Hematopoietic multipotent progenitor cell treated with erythropoietin and hydrocortisone succinate and interleukin-3 and kit ligand, for 4 days (in vitro differentiated cells): ENCODE measurements at places on chromosomes 4 and X.

DNA sequence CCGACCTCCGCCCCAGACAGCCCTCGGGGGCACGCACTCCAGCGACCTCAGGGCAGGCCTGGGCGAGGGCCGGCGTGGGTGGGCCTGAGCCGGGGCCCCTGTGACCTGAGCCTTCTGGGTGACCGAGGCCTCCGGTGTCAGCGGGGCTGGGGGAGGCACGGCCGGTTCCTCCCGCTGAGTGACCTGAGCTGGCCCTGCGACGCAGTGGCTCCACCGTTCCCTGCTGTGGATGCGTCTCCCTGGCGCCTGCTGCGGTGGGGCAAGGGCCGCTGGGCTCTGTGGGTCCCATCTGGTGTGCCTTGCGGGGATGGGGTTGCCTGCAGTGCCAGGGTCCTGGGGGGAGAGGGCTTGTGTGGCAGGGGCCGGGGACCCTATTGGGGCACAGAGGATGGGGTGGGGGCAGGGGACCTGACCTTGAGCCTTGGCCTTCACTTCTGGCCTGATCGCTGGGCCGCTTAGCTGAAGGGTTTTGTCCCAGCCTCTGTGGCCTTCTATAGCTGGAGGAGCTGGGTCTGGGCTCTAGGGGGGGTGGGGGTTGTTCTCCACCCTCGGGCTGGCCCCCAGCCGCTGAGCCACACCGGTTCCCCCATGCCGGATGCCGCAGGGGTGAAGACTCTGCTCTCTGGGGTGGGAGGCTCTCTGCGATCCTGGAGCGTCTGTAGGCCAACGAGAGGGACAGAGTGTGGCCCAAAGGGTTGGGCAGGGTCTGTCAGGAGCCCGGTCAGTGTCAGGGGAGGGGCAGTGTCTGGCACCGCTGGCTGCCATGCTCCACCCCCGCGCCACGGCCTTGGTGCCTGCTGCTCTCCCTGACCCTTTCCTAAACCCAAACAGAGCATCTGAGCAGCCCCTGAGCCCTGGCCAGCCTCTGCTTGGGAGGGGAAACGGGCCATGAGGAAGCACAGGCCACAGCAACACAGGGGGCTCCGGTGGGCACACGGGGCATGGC, 2.3 kb downstream of the NAT8L start:
- no peak for DNase-seq

DNA sequence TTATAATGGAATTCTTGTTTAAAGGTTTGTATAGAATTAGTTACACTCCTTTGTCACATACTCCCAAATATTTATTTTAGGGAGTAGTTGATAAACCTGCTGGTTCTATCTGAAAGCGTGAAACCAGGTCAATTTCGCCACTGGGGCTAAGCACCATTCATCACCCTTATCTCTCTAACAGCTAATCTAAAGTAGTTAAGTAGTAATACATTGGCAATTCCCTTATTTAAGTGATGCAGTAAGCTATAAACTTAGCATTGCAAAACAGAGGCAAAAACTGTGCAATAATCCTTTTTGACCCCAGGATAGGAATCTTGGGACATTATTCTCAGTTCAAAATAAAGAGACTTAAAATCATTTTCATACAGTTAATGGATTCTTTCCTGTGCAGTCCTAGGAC, 33.7 kb upstream of the PTPN13 start:
- no peak for DNase-seq

DNA sequence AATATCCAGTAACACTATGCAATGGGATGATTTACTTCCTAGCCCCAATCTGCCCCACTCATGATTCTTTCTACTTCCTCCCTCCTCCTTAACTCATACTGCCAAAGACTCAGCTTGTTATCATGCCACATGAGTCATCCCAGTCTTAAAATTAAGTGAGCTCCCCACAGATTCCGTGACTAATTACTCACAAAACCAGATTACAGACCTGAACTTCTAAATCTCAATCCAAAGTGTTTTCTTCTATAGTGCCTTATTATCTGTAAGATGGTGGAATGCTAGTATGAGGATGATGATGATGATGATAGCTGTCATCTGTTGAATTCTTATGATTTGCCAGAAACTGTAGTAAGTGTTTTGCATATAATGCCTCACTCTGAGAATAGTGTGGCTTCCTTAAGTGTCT, 27.7 kb upstream of the GPC3 start:
- DNase-seq, result no peak

DNA sequence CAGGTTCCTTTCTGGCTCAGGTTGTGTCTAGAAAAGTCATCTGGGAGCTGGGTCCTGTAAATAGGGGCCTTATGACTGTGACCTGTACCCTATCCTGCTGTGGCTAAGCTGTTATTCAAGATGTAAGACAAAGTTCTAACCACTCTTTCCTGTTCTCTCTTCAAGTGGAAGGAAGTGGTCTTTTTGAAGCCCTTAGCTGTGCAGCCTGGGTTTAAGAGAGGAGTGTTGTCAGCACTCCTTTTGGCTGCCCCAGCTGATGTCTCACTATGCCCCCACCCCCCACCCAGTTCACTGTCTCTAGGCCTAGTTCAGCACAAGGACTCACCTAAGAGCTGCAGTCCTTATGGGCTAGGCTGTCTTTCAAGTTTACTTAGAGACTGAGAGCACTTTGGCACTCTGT, 1069.5 kb downstream of the FAM133A start:
- DNase-seq, result peak; percentile 74

- peak; percentile 64 for DNase-seq
These were observed 1.3 kb upstream of the PIM2 start for GRCh38 chrX:48919947-48920717.

DNA sequence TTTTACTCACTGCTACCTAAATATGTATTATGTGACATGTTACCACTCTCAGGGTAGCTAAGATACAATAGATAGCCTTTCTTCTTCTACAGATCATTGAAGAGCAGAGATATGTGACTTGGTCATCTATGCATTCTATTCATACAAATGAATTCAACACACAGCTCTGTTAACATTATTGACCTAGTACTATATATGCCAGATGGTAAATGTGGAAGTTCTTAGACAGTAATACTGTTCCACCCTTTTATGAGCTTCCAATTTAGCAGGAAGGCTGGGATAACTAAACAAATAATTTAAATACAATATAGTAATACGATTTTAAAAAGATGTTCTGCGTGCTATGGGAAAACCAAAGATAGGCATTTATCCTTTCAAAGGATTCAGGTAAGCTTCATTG, 76.0 kb downstream of the SYTL5 start:
- DNase-seq, result no peak

DNA sequence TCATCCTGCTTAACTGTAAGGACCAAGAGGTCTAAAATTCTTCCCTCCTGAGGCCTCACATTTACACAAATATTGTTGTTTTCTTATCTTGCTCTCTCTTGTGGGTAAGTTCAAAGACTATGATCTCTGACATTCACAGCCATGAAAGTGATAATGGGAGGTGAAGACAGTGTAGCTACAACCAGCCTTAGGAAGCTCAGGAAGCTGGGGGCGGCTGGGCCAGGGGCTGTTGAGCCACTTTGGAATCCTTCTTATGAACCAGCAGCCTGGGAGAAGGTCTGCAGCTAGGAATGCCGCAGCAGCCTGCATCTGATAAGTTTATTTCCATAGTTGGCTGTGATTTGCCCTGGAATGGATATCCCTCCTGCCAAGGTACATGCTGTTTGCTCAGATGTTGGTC, 316.2 kb downstream of the STIM2 start:
- DNase-seq, result no peak

GRCh38 chr4:77538574-77539157, 67.0 kb upstream of the CXCL13 start:
- DNase-seq, result peak; percentile 23

GRCh38 chr4:3767570-3768288, 1.5 kb downstream of the ADRA2C start:
- DNase-seq, result peak; percentile 53

GRCh38 chr4:41559940-41560516, 22.1 kb downstream of the LIMCH1 start:
- no peak for DNase-seq

- DNase-seq, result no peak
These were observed 182.0 kb upstream of the NEIL3 start for GRCh38 chr4:177127658-177128057.

DNA sequence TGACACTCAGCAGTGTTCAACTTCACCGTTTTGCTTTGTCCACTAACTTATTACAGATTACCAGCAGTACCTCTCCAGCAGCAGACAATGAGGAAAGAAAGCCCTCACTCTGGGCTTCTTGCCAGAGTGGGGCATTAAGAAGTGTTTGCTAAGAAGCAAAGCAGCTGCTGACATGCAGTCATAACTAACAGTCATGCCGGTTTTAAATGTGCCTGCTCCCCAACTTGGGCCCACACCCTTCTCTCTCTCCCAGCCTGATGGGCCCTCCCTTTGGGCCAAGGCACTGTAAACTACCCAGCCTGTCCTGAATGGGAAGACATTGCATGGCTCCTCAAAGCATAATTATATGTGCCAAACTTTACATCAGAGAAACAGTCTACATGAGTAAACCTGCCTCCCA, 54.6 kb upstream of the HHIP start:
- peak; percentile 15 for DNase-seq

DNA sequence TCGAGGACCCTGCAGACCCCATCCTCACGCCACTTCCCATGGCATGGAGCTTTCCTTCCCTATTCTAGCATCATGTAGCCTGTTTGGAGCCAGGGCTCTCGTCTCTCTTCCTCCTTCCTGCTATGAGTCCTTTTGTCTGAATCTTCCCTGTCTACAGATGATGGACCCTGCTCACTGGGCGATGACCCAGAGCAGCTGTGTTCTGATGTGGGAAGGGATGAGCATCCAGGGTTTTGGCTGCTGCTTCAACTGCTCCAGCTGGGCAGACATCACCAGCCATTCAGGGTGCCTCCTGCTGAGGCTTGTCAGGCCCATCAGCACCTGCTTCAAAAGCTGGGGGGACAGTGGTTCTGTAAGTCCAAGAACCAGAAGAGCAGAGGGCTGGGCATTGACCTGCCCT, 3.2 kb upstream of the CCKAR start:
- DNase-seq, result no peak

GRCh38 chr4:179467878-179468277, 2025.6 kb upstream of the AGA start:
- DNase-seq, result no peak

GRCh38 chrX:65034668-65035445, 58.6 kb upstream of the ZC4H2 start:
- DNase-seq, result peak; percentile 90

DNA sequence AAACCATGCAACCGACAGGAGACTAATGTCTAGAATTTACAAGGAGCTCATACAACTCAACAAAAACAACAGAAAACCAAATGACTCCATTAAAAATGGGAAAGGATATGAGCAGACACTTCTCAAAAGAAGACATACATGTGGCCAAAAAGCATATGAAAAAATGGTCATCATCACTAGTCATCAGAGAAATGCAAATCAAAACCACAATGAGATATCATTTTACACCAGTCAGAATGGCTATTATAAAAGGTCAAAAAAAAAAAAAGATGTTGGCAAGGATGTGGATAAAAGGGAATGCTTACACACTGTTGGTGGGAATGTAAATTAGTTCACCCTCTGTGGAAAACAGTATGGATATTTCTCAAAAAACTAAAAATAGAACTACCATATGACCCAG, 50.5 kb upstream of the CHRDL1 start:
- DNase-seq, result no peak

DNA sequence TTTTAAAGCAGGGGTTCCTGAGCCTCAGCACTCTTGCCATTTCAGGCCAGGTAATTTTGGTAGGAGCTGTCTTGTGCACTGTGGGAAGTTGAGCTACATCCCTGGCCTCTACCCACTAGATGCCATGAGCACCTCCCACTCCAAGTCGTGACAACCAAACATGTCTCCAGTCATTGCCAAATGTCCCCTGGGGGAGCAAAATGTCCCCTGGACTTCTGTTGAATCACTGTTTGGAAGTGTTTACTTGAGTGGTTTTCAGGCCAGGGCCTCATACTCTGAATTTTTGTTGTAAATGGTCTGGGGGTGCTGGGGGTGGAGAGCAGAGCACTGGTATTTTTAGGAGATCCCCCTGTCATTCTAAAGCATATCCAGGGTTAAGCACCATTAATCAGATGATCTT, 3.2 kb downstream of the PDK3 start:
- no peak for DNase-seq

DNA sequence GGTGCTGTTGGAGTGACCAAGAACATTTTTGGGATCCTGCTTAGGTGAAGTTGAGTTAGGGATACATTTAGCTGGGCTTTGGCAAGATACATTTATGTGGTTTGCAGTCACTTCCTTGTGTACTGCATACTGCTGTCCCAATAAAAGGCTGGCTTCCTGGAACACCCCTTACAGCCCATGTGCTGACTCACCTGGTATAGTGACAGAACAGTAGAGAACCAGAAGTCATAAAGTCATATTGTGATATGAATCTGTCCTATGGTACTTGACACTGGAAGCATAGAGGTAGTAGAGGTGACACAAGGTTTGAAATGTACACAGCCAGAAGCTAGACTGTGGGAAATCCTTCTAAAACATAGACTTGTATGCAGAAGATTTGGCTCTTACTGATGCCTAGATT, 55.3 kb upstream of the SLC25A43 start:
- no peak for DNase-seq

DNA sequence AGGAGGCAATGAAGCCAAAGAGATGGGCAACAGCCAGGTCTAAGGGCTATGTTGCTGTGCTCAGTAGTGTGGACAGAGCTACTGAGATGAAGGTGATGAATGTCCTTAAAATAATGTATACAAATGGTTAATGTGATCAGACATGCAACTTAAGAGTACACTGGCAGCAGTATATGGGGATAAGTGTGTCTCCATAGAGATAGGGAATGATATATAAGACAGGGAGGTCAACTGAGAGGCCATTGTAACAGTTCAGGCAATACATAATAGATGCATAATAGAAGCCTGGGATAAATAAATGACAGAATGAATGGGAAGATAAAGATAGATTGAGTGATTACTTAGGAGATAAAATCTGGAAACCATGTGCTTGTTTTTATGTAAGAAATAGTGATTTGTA, 250.0 kb downstream of the CFAP299 start:
- no peak for DNase-seq

GRCh38 chrX:100264200-100264599, 145.9 kb downstream of the PCDH19 start:
- no peak for DNase-seq

- no peak for DNase-seq
These were observed 6.3 kb upstream of the OTUD4 start for GRCh38 chr4:145186729-145187128.

GRCh38 chrX:41889317-41890025, 33.9 kb downstream of the CASK start:
- DNase-seq, result no peak
